ENCODE measurements at places on chromosomes 3 and 15. TPM values are rescaled to one million over a fixed set of nuclear protein-coding genes. Genes with fewer than 3 reads are reported as not detected.

Gene COL6A5
- total RNA-seq = not detected

DNA sequence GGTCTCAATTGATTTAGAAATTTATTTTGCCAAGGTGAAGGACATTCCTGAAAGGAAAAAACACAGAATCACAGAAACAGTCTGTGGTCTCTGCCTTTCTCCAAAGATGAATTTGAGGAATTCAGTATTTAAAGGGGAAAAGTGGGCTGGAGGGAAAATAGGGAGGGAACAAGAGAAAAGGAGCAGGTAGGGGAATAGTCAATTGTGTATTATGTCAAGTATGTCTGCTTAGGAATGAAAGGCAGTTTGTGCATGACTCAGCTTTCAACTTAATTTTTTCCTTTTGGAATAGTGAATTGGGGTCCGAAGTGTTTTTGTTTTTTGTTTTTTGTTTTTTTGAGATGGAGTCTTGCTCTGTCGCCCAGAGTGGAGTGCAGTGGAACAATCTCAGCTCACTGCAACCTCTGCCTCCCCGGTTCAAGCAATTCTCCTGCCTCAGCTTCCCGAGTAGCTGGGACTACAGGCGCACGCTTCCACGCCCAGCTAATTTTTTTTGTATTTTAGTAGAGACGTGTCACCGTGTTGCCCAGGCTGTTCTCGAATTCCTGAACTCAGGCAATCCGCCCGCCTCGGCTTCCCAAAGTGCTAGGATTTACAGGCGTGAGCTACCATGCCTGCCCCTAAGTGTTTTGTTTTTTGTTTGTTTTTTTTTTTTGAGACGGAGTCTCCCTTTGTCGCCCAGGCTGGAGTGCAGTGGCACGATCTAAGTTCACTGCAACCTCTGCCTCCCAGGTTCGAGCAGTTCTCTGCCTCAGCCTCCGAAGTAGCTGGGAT is 74.1 kb upstream of the MAP4 start:
- no peak for DNase-seq
- H3K27ac ChIP-seq = no peak overlapping the region
- no peaks in the 10 kb centered on the region for H3K27me3 ChIP-seq
- peaks cover 27% of the 10 kb centered on the region for H3K4me1 ChIP-seq

GRCh38 chr15:56731548-56731947 is 1.8 kb downstream of the ZNF280D start:
- H3K4me3 ChIP-seq = peak overlapping the region; percentile 70
- peak overlapping the region; percentile 98 for H3K27ac ChIP-seq
- DNase-seq = no peak
- H3K27me3 ChIP-seq = no peaks in the 10 kb centered on the region
- H3K4me1 ChIP-seq = peaks cover 50% of the 10 kb centered on the region

- peaks cover 4% of the 10 kb centered on the region for H3K4me1 ChIP-seq
- peaks cover 93% of the 10 kb centered on the region for H3K27me3 ChIP-seq
- no peak for DNase-seq
Measured at GRCh38 chr3:147358144-147358992, 48.0 kb downstream of the ZIC4 start.

- no peak for DNase-seq
- H3K27me3 ChIP-seq = no peaks in the 10 kb centered on the region
- H3K36me3 ChIP-seq = no peaks in the 10 kb centered on the region
- no peaks in the 10 kb centered on the region for H3K4me1 ChIP-seq
- H3K4me3 ChIP-seq = no peak overlapping the region
- H3K27ac ChIP-seq = no peak overlapping the region
Measured at GRCh38 chr3:173266441-173266840, 125.4 kb upstream of the SPATA16 start.

DNA sequence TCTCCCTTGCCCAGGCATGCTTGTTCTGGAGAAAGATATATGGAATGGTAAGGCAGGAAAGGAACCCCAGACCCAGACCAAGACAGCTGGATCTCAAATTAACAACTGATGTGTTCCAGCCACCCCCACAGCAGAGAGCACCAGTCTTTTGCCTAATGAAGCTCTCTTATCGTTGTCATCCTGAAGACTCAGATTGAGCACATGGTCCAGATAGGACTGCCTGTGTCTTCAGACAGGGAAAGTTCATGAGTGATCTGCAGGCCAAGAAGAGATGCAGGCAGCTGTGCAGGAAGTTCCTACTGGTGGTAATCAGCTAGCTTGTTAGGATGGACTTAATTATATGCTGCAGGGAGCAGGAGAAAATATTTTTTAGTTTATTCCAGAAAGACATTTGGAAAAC is 53.3 kb downstream of the PPP2R3A start:
- no peaks in the 10 kb centered on the region for H3K36me3 ChIP-seq
- H3K4me3 ChIP-seq = no peak overlapping the region
- H3K4me1 ChIP-seq = peaks cover 49% of the 10 kb centered on the region
- DNase-seq = no peak
- peak overlapping the region; percentile 30 for H3K27ac ChIP-seq
- no peaks in the 10 kb centered on the region for H3K27me3 ChIP-seq

GRCh38 chr3:43581343-43581742 is 40.5 kb downstream of the ANO10 start:
- no peak overlapping the region for H3K4me3 ChIP-seq
- peaks cover 14% of the 10 kb centered on the region for H3K4me1 ChIP-seq
- no peak overlapping the region for H3K27ac ChIP-seq
- DNase-seq = no peak

GRCh38 chr15:32994810-32995424 is 199.6 kb downstream of the FMN1 start:
- H3K4me3 ChIP-seq = no peak overlapping the region
- DNase-seq = no peak
- H3K4me1 ChIP-seq = no peaks in the 10 kb centered on the region
- no peaks in the 10 kb centered on the region for H3K27me3 ChIP-seq

Gene GP5
- not detected for total RNA-seq

DNA sequence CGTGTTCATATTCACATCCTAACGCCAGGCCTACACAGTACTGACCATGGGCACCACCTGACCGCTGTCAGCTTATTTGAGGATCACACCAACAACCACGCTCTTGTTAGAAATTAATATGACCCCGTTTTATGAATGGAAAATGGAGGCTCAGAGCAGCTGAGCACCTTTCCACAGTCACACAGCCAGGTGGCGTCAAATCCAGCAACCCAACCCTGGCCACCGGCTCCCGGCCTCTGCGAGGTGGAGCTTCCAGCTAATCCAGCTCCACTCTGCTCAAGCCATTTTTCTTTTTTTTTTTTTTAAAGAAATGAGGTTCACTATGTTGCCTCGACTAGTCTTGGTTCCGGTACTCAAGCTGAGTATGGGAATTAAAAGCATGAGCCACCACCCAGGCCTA is 41.3 kb downstream of the RPN1 start:
- peaks cover 15% of the 10 kb centered on the region for H3K4me1 ChIP-seq
- no peaks in the 10 kb centered on the region for H3K27me3 ChIP-seq
- H3K4me3 ChIP-seq = no peak overlapping the region
- no peak overlapping the region for H3K27ac ChIP-seq

Measured in heart left ventricle (tissue), 16 donors.